ENCODE measurements at places on chromosomes 7 and 10.

DNA sequence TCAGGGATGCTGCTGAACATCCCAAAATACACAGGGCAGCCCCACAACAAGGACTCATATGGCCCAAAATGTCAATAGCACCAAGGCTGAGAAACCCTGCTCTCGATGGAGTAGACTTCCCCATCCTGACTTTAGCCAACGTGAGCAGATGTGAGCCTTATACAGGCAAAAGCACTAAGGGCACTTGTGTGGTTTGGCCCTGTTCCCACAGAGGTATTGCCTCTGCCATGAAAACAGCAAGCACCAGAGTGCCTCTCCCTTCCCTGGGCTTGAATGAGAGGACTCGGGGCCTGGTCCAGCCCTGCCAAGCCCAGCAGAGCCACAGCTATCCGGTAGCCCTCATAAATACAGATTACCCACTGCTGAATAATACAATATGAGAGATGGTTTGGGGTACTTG, 47.5 kb downstream of the ACSM6 start:
- no peak for DNase-seq

DNA sequence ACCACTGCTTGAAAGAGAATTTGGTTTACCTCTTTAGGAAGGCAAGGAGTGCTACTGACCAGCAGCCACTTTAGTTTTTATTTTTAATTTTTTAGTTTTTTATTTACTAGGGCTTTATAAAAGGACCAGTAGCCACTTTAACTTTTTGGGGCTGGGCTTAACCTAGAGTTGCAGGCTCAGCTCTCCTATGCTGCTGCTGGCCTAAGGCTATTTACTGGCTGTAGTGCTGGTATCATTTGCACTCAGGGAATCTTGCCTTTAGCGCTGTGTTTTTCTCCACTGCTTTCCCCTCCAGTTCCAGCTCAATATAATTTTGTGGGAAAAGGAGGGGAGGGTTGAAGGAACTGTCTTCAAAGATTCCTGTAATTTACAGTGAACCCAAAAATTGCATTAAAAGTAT, 13.4 kb downstream of the HPS1 start:
- no peak for DNase-seq

DNA sequence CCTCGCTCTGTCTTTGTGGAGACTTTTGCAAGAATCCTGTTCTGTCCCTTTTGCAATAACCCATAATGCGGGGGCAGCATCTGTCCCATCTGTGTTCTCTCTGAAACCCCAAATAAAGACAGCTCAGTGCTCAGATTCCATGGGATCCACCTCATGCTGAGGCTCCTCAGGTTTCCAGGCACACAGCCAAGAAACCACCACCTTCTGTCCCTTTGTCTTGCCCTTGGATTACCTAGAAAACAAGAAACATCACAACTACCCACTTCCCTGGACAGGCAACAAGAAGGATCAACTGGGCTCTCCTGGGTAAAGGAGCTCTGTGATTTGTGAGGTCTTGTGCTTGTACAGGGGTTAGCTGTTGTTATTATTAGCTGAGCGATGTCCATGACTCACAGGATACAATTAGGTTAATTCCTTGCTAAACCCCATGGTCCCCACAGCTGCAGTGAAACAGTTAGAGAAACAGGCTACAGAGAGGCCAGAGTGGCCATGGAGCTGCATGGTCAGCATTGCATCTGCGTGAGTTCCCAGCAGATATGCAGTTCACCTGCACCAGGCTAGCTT, 50.2 kb downstream of the CXCL12 start:
- DNase-seq, result peak; percentile 82

GRCh38 chr10:47295411-47295810, 4.6 kb upstream of the GDF10 start:
- no peak for DNase-seq

- no peak for DNase-seq
Observed at GRCh38 chr10:21048068-21048467, 151.0 kb upstream of the NEBL start.

- peak; percentile 58 for DNase-seq
Observed at GRCh38 chr10:91163269-91163868, 57.1 kb upstream of the PCGF5 start.

DNA sequence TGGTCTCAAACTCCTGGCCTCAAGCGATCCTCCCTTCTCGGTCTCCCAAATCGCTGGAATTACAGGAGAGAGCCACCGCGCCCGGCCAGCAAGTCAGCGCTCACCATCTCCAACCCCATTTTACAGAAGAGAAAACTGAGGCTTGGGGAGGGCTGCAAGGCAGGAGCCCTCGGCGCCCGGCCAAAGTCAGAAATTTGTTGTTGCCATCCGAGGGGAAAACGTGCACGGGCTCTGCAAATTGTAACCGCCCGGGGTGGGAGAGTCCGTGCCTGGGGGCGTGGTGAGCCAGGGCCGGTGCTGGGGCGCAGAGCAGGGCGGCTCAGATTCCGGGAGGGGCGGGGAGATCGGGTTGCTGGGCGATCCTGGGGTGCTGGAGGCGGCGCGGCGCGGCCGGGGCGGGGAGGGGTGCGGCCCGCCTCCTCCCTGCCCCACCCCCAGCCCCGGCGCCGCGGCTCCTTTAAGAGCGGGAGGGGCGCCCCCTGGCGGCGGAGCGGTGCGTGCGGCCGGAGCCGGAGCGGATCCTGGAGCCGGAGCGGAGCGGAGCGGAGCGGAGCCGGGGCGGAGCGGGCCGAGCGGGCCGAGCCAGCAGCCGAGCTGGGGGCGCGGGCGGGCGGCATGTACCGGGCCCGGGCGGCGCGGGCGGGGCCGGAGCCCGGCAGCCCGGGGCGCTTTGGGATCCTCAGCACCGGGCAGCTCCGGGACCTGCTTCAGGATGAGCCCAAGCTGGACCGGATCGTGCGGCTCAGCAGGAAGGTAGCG, at the start of gene VPS37D:
VPS37D (plus strand) TSS at position 488 of the 759 bp plus-strand sequence; CDS start at position 616, 128 bp downstream.
- DNase-seq, result peak; percentile 93

- DNase-seq, result no peak
Observed at GRCh38 chr7:988426-988911, 5.5 kb downstream of the CYP2W1 start.

DNA sequence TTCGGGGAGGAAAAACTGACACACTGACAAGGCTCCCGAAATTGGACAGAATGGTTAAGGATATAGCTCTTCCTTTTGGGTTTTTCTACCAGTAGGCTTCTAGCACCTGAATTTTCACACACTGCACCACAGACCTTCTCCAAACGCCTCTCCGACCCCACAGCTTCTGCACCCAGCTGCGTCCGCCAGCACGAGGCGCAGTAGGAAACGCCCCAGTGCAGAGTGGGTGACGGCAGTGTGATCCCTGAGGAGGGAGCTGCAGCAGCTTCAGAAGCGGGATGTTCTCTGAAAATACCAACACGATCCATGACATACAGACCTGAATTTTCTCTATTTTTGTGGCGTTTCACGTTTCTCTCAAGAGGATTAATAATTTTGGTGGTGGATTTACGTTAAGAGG, 25.9 kb downstream of the HSPB1 start:
- DNase-seq, result no peak

DNA sequence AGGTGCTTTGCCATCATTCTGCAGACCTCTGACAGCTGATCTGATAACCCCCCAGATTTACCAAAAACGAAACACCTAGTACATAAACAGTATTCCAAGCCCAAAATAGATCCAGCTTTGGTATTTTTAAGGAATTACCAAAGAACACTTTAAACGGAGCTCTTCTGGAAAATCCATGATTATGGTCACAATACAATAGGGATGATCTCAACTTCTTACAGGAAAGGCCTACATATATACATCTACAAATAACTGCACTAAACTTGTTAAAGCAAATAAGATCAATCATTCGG, 69.7 kb downstream of the HTR7 start:
- no peak for DNase-seq

GRCh38 chr10:130484468-130485180, 348.4 kb downstream of the GLRX3 start:
- DNase-seq, result no peak

GRCh38 chr10:42645103-42645502, 6.7 kb upstream of the ZNF33B start:
- no peak for DNase-seq

DNA sequence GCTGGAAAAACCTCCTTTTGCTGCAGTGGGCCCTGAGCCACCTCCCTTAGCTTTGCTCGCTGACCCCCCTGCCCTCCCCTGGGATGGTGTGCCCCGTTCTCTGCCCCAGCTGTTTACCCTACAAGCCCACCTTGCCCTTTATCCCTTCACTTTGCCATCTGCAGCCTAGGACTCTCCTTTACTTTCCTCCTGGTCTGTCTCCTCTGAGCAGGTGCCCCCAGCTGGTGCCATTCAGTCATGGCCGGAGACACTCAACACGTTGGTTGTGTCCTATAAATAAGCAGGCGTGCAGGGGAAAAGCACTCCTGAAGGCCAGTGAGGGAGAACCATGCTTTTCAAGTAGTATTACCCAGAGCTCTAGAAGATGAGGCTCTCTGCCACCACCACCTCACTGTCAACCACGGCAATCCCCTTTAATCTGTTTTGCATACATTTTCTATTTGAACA, 6.1 kb downstream of the RASSF4 start:
- DNase-seq, result no peak

- no peak for DNase-seq
Observed at GRCh38 chr7:129497156-129497555, 5.2 kb upstream of the SMKR1 start.
